HEK293T (cell line): ENCODE measurements at places on chromosomes 11 and 22.
A peak's percentile ranks its signal among the peaks of the same experiment; 100 is the strongest.

DNA sequence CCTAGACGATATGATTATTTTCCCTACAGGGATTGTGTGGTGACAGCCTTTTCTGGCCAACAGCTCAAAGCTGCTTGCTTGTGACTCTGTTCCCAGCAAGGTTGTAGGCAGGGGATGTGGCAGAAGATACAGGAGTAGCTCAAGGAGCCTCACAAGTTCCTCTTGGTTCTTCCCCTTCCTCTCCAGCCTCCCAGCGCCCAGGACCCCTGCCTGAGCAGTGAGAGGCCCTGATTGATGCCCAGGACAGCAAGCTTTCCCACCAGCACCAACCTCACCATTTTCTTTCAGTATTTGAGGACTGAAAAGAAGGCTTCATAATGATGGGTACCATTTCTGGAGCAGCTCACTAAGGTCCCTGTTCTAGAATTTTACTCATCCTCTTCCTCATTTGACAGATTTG lies 248.0 kb downstream of the TENM4 start:
- DNase-seq = no peak

- DNase-seq = no peak
These were observed 124.3 kb upstream of the TTC12 start for GRCh38 chr11:113189909-113190667.

- peak; percentile 8 for DNase-seq
These were observed 7.8 kb upstream of the NOX4 start for GRCh38 chr11:89498845-89499448.

- DNase-seq = no peak
These were observed 39.3 kb downstream of the LARGE2 start for GRCh38 chr11:45961751-45962240.

- no peak for DNase-seq
These were observed 37.3 kb upstream of the COMT start for GRCh38 chr22:19904174-19904856.

GRCh38 chr22:43861529-43861928 lies 784 bp downstream of the SULT4A1 start:
- no peak for DNase-seq

DNA sequence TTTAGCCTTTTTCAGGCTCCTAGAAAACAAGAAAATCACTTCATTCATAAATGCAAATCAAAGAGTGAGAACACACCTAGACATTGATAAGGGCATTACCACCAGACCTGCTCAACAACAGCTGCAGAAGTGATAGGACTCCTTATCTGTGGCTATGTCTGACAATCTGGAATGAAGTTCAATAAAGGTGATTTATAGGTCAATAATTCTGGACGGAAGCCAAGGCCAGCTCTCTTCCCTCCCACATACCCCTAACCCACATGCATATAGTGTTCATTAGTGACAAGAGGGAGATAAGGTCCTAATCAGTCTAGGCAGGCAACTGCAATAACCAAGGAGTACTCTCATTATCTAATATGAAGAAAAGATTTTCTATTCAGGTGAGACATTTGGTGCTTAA lies 111.3 kb downstream of the ETS1 start:
- DNase-seq = no peak

DNA sequence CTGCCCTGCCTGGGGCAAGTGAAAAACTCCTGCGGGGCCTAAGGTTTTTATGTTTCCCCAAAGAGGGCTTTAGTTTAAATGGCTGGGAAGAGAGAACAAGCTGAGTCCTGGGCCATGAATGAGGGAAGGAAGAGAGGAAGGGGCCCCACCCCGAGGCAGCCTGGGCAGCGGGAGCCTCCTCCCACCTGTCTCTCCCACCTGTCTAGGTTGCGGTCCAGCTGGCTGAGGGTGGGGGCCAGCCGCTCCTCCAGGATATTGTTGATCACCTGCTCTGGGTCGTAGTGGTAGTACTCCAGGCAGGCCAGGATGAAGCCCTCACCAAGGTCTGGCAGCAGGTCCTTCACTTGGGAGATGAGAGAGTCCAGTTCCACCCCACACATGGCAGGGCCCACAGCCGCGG lies 34.6 kb downstream of the UQCR10 start:
- DNase-seq = no peak

GRCh38 chr11:125270711-125271110 lies 106.2 kb downstream of the PKNOX2 start:
- no peak for DNase-seq

GRCh38 chr11:57484141-57484710 lies 23.9 kb downstream of the RTN4RL2 start:
- DNase-seq = no peak

- DNase-seq = no peak
These were observed 2.0 kb downstream of the FBLN1 start for GRCh38 chr22:45504373-45505341.

GRCh38 chr22:47011859-47012258 lies 249.4 kb downstream of the TBC1D22A start:
- no peak for DNase-seq

- no peak for DNase-seq
These were observed 81.2 kb downstream of the EXT2 start for GRCh38 chr11:44176546-44177213.

GRCh38 chr11:66069715-66070603 lies at the start of gene PACS1:
Gene PACS1, plus strand, starts transcription at chr11:66070272. Its CDS starts 215 bp downstream, at chr11:66070487.
- peak; percentile 72 for DNase-seq

DNA sequence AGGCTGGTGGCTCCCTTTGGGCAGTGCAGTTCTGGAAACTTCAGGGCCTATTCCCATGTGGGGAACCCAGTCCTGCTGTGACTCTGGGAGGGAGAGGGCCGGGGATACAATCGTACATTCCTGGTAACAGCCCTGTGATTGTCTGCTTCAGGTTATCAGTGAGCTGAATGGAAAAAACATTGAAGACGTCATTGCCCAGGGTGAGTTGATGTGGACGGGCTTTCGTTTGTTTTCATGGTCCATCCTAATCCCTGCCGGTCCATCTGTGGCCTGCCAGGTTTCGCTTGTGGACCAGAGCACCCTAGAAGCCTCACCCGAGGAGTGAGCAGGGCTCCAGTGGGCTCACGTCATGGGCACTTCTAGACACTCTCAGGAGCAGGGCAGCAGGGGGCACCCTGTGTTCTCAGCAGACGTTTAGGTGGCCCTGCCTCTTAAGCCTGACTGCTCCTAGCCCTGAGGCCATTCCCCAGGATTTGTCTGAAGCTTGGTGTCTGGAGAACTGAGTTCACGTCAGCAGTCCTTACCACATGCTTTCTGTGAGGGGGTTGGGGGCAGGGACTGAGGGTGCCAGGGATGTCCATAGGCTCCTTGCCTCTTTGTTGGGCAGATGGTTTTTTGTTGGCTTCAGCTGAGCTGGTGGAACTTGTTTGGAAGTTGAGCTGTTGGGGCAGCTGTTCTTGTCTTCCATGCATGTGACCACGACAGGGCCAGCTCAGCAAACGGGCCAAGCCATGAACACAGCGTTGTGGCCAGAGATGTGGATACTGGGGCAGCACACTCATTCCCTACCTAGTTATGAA lies 1.9 kb downstream of the RPLP2 start:
- DNase-seq = no peak

GRCh38 chr11:132559331-132560036 lies 972.8 kb downstream of the OPCML start:
- no peak for DNase-seq

DNA sequence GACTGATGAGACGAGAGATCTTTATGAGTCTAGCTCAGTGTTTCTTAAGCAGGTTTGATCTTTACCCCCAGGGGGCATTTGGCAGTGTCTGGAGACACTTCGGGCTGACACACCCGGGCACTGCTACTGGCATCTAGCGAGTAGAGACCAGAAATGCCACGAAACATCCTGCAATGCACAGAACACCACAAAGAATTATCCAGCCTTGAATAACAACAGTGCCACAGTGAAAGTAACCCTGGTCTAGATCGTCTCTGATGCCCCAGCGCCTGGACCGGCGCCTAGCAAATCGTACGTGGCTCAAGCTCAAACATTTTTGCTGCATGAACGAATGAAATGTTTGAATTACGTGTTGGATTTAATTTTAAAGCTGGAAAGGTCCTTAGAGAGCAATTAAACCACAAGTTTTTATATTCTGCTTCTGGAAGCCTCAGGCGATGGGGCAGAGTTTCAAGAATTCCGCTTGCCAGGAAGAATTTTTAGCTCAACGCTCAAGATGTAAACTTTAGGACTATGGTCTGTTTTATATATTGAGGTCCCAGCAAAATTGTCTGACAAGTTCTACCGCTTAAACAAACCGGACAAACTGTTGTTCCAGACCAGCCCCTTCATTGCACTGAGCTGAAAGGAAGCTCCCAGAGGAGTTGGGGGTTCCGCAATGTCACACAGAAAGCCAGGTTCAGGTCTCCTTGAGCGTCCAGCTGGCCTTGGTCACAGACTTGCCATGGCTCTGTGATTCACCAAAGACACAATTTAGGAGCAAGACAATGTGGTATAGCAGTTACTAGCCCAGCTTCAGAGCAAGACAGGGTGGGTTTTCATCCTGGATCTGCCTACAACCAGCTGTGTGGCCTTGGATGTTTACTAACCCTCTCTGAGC lies 44.2 kb upstream of the SMTN start:
- no peak for DNase-seq

DNA sequence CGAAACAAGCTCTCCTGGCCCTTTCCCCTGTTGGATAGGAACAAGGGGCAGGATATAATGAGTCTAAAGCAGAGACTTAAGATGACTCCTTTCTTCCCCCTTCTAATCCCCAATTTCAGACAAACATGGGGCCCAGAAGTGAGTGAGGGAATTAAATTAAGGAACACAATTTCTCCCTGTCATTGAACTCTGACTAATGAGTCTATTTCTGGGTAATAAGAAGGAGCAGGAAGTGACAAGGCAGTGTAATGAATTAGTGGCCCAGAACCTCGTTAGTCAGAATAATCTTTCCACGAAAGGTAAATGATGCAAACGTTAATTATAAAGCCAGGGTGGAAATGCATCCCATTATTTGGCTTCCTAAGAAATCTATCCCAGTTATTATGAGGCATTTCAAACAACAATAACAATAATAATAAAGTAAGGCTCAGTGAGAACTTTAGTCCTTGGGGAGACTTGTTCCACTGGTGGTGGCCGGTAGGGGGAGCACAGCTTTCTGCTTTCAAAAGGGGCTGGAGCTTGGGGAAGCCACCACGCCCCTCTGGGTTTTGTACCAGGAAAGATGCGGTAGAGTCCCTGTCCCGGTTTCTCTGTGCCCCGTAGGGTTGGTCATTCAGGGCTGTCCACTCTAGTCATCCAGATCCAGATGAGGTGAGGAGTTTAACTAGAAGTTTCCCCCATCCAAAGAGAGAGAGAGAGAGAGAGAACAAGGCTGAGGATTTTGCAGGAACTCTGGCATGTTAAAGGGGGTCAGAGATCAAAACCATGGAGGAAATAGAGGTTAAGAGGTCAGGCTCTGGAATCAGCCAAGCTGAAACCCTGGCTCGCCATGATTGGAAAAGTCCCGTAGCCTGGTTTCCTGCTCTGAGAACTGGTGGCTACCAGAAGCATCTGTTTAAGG lies 298.3 kb downstream of the NTM start:
- DNase-seq = peak; percentile 68

DNA sequence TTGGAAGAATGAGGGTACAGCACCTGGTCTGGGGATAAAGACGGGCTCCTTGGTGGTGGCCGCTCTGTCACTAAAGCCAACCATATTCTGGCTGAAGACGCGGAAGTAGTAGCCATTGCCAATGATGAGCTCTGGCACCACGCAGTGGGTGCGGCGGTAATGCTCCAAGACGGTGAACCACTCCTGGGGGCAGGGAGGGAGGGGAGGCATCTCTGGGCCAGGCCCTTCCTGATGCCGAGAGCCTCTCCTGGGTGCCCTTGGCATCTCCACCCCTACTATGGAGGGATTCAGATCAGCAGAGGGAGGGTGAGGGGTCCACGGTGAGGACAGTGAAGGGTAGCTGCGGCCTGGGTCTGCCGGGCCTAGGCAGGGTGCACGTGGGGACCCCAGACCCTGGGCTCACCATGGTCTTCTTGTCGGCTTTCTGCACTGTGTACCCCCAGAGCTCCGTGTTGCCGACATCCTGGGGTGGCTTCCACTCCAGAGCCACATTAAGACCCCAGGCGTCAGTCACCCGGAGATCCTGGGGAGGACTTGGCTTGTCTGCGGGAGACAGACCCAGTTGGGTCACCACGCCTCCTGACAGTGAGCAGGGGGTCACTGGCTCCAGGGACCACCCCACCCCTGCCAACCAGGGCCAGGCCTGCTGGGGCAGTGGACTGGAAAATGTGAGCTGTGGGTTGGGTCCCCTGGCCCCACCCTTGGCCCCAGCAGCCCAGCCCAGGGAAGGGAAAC lies 19.5 kb downstream of the MYBPC3 start:
- no peak for DNase-seq

GRCh38 chr11:107929611-107930200 lies 1.5 kb downstream of the RAB39A start:
- no peak for DNase-seq

GRCh38 chr22:49483946-49484345 lies 343.7 kb downstream of the BRD1 start:
- DNase-seq = no peak

GRCh38 chr11:77547863-77548551 lies 41.7 kb upstream of the AQP11 start:
- peak; percentile 62 for DNase-seq

DNA sequence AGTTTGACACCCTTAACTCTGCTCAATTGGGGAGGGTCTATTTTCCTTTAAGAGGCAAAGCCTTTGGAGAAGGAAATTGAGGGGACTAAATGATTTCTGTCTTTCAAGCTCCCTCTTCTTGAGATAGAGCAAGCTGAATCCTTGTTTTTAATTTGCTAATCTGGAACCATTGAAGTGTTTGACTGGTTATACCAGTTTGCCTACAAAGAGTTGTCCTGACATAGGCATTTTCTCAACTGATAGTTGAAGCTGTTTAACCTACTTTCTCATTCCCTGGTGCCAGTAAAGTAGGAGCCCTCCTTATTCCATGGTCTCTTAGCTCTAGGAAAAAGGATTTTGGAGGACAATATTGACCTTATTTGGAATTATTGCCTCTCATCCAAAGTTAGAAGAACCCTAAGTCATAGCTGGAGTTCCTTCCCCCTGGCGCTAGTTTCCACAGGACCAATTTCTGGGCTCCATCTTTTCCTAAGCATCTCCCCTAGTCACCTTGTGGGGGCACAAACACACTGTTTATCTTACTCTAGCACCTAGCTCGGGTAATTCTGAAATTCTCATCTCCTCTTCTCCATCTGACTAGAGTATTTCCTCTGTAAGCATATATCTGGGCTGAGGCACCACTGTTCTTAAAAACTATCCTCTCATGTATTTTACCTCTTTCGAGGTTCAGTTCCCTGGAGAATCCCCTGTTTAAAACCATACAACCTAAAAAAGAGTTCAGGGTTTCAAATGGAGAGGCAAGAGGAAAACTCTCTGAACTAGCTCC lies 7.4 kb downstream of the ZDHHC5 start:
- DNase-seq = no peak
